ENCODE measurements at places on chromosomes 2 and 18. TPM values are rescaled to one million over a fixed set of nuclear protein-coding genes. Genes with fewer than 3 reads are reported as not detected.

DNA sequence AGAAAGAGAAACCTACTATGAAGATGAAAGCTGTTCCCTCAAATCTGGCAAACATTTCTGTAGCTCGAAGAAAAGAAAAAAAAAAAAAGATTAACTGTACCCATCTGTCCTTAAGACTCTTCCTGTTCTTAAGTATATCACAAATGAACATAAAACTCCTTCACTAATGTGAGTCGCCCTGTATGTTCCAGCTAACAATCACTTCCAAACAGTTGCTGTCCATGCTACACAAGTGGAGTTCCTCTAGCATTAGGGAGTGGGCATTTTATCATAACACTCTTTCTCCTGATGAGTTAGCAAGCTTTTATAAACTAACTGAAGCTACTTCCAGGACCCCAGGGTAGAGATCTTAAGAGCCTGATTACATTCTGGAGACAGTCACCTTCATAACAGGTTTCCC, 5.8 kb downstream of the CUL3 start:
- H3K27ac ChIP-seq: peak overlapping the region; percentile 54
- H3K36me3 ChIP-seq: no peaks in the 10 kb centered on the region
- DNase-seq: no peak
- H3K4me3 ChIP-seq: no peak overlapping the region
- peaks cover 5% of the 10 kb centered on the region for H3K4me1 ChIP-seq
- H3K27me3 ChIP-seq: no peaks in the 10 kb centered on the region

DNA sequence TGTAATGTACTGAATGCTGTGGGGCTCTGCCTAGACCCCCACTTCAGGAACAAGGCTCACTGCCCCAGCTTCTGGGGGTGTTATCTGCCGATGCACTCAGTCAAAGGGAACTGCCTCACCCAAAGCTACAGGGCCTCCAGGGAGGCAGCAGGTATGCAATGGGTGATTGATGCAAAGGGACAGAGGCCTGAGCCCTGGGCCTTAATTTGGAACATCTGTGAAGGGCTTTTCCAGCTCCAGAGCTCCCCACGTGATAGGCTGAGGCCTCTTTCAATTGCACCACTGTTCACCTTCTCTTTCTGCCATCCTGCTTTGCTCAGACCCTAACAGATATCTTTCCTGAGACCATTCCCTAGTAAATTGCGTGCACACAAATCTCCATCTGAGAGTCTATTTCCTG, 131.0 kb downstream of the ATL2 start:
- no peaks in the 10 kb centered on the region for H3K36me3 ChIP-seq
- H3K4me3 ChIP-seq: no peak overlapping the region
- H3K27ac ChIP-seq: no peak overlapping the region
- H3K27me3 ChIP-seq: no peaks in the 10 kb centered on the region

GRCh38 chr18:69213842-69214241, 186.8 kb upstream of the DOK6 start:
- no peak for DNase-seq
- H3K36me3 ChIP-seq: no peaks in the 10 kb centered on the region
- H3K4me3 ChIP-seq: no peak overlapping the region
- H3K4me1 ChIP-seq: no peaks in the 10 kb centered on the region

DNA sequence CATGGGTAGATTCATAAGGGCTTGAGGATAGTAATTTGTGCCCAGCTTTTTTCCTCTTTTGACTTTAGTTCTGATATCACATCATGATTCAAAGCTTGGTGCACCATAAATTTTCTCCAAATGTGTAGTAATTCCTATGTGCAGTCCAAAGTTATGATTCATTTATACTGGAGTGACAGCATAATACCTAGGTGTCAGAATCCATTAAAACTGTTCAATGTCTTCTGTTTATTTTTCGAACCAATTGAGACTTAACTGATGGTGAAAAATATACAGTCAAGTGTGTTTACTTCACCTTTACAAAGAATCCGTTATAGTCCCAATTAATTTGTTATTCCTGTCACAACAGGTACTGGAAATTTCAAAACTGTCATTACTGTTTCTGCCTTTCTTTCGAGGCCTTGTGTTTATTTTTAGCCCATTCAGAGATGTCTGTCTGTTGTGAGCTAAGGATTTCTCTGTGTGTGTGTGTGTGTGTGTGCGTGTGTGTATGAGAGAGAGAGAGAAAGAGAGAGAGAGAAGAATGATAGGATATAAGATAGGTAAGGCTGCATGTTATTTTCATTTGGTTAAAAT, 389.7 kb upstream of the ATP5MC3 start:
- no peak for DNase-seq
- no peak overlapping the region for H3K27ac ChIP-seq
- H3K4me1 ChIP-seq: no peaks in the 10 kb centered on the region
- no peaks in the 10 kb centered on the region for H3K27me3 ChIP-seq
- no peaks in the 10 kb centered on the region for H3K36me3 ChIP-seq

- no peaks in the 10 kb centered on the region for H3K27me3 ChIP-seq
- H3K36me3 ChIP-seq: no peaks in the 10 kb centered on the region
- H3K4me3 ChIP-seq: no peak overlapping the region
- no peak overlapping the region for H3K27ac ChIP-seq
Observed at GRCh38 chr2:7075834-7076233, 158.6 kb downstream of the RNF144A start.

DNA sequence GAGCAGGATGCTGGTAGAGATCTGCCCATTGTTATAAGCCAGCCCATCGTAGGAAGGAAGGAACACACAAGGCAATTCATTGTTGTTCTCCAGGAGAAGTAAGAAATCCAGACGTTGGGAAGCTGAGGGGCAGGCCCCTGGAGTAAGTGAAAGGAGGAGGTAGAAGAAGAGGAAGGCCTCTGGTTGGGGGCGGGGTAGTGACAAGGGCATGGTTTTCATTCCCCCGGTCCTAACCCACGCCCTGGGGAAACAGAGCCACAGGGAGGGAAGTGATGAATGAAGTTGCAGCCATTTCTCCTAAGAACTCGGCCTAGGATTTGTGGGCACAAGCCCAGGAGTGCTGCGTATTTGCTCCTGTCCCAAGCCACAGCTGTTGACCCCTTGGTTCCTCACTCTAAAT, 18.0 kb downstream of the LBH start:
- H3K27me3 ChIP-seq: no peaks in the 10 kb centered on the region
- no peak overlapping the region for H3K4me3 ChIP-seq
- no peak for DNase-seq
- H3K27ac ChIP-seq: no peak overlapping the region
- H3K4me1 ChIP-seq: no peaks in the 10 kb centered on the region

GRCh38 chr18:59065684-59066083, 74.0 kb upstream of the SEC11C start:
- no peak for DNase-seq
- H3K36me3 ChIP-seq: no peaks in the 10 kb centered on the region
- no peaks in the 10 kb centered on the region for H3K4me1 ChIP-seq
- H3K27ac ChIP-seq: no peak overlapping the region

GRCh38 chr18:2002604-2003003, 568.7 kb downstream of the METTL4 start:
- H3K4me1 ChIP-seq: no peaks in the 10 kb centered on the region
- no peak overlapping the region for H3K27ac ChIP-seq
- no peak for DNase-seq
- no peaks in the 10 kb centered on the region for H3K36me3 ChIP-seq

GRCh38 chr2:6999211-6999877, 82.1 kb downstream of the RNF144A start:
- no peaks in the 10 kb centered on the region for H3K27me3 ChIP-seq
- DNase-seq: no peak
- no peaks in the 10 kb centered on the region for H3K36me3 ChIP-seq
- no peaks in the 10 kb centered on the region for H3K4me1 ChIP-seq

GRCh38 chr2:26251893-26252292, 7.2 kb downstream of the HADHB start:
- H3K4me3 ChIP-seq: no peak overlapping the region
- H3K4me1 ChIP-seq: peaks cover 6% of the 10 kb centered on the region
- DNase-seq: no peak
- no peak overlapping the region for H3K27ac ChIP-seq

DNA sequence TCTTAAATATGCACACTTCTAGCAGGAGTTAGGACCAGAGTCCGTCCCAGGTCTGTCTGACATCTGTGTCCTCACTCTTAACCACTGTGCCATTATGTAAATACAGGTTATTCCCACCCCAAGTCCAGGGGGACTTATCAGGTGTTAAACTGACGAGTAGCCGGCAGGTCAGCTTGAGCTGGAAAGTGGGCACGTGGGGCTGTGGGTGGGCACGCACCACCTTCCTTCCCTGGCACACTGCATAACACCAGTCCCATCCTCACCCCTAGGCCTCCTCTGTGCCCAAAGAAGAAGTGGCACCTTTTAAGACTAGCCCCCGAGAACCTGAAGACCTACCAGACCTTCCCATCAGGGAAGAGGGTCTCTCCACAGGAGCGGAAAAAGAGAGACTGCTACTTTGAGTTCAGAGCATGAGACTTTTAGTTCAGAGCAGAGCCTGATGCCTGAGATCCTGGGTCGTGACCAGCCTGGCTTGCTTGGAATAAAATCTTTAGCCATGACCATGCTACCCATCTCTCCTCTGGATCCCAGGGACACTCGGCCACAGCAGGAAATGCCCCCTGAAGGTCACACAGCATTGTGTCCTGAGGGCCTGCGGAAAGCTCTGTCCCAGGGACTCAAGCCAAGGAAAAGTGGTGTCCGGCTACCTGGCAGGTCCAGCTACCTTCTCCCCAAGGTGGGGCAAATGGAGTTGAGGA, 62.0 kb downstream of the CIB4 start:
- no peaks in the 10 kb centered on the region for H3K4me1 ChIP-seq
- peaks cover 25% of the 10 kb centered on the region for H3K27me3 ChIP-seq
- H3K27ac ChIP-seq: no peak overlapping the region
- no peaks in the 10 kb centered on the region for H3K36me3 ChIP-seq

- no peaks in the 10 kb centered on the region for H3K27me3 ChIP-seq
- DNase-seq: no peak
- H3K4me3 ChIP-seq: no peak overlapping the region
- no peaks in the 10 kb centered on the region for H3K4me1 ChIP-seq
- H3K36me3 ChIP-seq: no peaks in the 10 kb centered on the region
Observed at GRCh38 chr2:129812071-129812470, 167.4 kb upstream of the RAB6C start.

GRCh38 chr2:188596054-188596453, 304.4 kb downstream of the GULP1 start:
- H3K4me1 ChIP-seq: no peaks in the 10 kb centered on the region
- H3K36me3 ChIP-seq: no peaks in the 10 kb centered on the region
- DNase-seq: no peak
- no peak overlapping the region for H3K27ac ChIP-seq
- H3K4me3 ChIP-seq: no peak overlapping the region
- H3K27me3 ChIP-seq: no peaks in the 10 kb centered on the region

DNA sequence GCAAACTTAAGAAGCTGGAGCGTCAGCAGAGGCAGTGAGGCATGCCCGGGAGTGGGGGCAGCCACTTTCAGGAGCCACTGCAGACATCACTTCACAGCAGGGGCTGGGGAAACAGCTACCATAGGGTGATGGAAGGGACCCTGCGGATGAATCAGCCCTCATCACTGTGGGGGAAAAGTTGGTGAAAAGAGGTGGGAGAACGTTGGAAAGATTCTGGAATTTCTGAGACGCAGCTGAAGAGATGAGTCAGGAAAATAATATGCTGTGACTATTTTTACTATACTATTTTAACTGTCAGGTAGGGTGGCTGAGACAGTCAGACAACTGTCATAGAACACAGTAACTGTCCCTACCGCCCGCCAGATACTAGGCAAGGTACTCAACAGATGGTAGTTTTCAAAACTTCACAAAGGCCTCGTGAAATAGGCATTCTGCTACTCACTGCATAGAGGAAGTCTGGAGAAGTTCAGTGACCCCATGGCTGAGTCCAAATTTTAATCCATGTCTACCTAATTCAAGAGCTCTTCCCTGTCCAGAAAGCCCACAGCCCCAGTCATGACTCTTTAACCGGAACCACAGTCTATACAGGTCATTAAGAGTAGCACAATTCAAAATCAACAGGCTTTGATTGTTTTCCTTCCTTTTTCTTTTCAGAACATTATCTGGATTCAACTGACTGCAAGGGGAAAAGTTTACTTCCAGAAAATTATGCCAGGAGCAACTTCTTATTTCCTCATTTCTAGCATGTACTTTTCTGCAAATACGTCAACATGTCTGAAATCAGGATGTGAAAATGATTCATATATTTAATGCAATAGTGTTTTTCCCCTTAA, 39.3 kb upstream of the EPB41L3 start:
- no peak for DNase-seq
- peak overlapping the region; percentile 34 for H3K27ac ChIP-seq
- no peaks in the 10 kb centered on the region for H3K27me3 ChIP-seq
- H3K4me3 ChIP-seq: no peak overlapping the region

- H3K4me3 ChIP-seq: no peak overlapping the region
- no peak for DNase-seq
- no peaks in the 10 kb centered on the region for H3K4me1 ChIP-seq
- H3K27me3 ChIP-seq: no peaks in the 10 kb centered on the region
- no peaks in the 10 kb centered on the region for H3K36me3 ChIP-seq
- H3K27ac ChIP-seq: no peak overlapping the region
Observed at GRCh38 chr2:140658760-140659692, 1471.8 kb downstream of the LRP1B start.

DNA sequence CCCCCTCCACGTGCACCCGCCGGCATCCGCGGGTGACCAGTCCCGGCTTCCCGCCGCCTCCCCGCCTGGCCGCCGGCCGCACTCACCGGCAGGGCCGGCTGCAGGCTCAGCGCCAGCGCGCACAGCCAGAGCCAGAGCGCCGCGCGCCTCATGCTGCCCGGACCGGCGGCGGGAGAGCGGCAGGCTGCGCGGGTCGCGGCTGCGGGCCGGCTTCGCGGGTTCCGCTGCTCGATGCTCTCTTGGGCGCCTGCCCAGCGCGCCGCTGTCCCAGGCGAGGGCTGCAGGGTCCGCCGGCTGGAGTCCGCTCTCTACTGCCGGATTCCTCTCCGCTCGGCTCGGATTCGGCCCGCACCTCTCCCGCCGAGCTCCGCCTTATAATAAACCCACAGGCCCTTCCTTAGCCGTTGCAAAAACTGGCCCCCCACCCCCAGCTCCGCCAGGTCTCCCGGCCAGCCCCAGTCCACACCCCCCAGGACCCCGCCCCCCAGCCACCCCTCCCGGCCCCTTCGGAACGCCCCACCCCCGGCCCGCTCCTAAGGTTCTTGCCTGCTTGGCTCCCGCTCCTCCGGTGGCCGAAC, at the start of gene SDC1:
SDC1 (minus strand) TSS at position 415 of the 578 bp plus-strand sequence; CDS start at position 152, 263 bp downstream.
- H3K36me3 ChIP-seq: no peaks in the 10 kb centered on the region
- peaks cover 6% of the 10 kb centered on the region for H3K4me1 ChIP-seq
- H3K27ac ChIP-seq: peak within 1 kb of the TSS; percentile 94
- peak; percentile 52 for DNase-seq
- H3K4me3 ChIP-seq: peak within 1 kb of the TSS; percentile 96

DNA sequence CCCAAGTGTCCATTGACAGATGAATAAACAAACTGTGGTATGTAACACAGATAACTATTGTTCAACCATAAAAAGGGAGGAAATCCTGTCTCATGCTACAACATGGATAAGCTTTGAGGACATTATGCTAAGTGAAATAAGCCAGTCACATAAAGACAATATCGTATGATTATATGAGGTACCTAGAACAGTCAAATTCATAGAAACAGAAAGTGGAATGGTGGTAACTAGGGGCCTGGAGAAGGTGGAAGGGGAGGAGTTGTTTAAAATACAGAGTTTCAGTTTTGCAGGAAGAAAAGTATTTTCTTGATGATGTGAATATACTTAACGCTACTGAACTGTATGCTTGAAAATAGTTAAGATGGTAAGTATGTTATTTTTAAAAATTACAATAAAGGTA, 304.6 kb upstream of the CXCR4 start:
- H3K27me3 ChIP-seq: peaks cover 9% of the 10 kb centered on the region
- H3K36me3 ChIP-seq: no peaks in the 10 kb centered on the region
- no peak overlapping the region for H3K4me3 ChIP-seq
- no peak overlapping the region for H3K27ac ChIP-seq

Gene CDH20
- total RNA-seq: 1.2 TPM

Gene ERMN
- 1.6 TPM for total RNA-seq

Gene ANKRD12
- total RNA-seq: 47.7 TPM

Gene CCDC195
- not detected for total RNA-seq

Gene PLGLB1
- 6.0 TPM for total RNA-seq

Gene SRD5A2
- total RNA-seq: 0.32 TPM

Gene RAX
- not detected for total RNA-seq

Gene CCDC68
- 8.5 TPM for total RNA-seq

Gene PTPRM
- total RNA-seq: 181 TPM

Gene CTLA4
- total RNA-seq: 0.64 TPM

Gene LBX2
- total RNA-seq: 0.29 TPM
